ENCODE measurements at places on chromosomes 2 and 18. TPM values are rescaled to one million over a fixed set of nuclear protein-coding genes. Genes with fewer than 3 reads are reported as not detected.

The SERPINB3 gene
- 0.18 TPM for polyA plus RNA-seq

DNA sequence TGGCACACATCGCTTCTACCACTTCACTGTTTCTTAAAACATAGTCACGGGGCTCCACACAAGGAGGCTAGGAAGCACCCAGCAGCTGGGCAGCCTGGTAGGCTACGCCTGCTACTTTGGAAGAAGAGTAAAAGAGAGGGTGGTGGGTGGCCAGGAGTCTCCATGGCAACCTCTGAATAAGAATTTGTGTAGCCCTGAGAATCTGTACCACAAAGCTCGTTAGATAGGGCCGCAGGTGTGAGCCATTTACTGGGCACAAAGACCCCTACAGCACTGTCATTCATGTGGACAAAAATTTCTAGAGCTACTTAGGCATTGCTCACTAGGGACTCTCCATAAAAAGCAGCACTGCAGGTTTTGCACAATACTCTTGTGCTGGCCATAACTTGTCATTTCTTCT, 166.4 kb upstream of the MSH6 start:
- no peak for DNase-seq

- no peak for DNase-seq
Measured at GRCh38 chr2:51595836-51596235, 563.9 kb upstream of the NRXN1 start.

DNA sequence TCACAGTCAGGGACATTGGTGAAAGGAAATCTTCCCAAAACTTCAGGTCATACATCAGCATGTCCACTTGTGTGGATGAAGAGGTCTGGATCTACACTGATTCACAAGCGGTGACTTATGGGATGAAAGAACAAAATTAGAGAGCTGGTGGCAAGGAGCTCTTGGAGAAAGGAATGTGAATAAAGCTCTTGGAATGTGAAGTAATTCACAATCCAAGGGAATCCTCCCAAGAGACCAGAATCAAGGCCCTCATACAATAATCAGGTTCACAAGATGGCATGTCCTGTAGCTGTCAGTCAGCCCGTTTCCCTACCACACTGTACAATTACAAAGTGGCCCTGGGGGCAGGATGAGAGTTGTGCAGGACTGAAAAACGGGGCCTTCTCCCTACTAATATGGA, 96.2 kb downstream of the MRPS9 start:
- DNase-seq: no peak
